SW 1271 (cell line): ENCODE measurements at places on chromosomes 12 and 14.

DNA sequence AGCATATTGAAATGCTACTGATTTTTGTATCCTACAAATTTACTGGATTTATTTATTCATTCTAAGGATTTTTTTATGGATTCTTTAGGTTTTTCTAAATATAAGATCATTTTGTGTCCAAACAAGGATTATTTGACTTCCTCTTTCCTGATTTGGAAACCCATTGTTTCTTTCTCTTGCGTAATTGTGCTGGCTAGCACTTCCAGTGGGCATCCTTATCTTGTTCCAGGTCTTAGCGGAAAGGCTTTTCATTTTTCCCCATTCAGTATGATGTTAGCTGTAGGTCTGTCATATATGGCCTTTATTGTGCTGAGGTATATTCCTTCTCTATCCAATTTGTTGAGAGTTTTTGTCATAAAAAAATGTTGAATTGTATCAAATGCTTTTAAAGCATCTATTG, 57.2 kb upstream of the RHOJ start:
- DNase-seq: no peak

- DNase-seq: no peak
These were observed 68.7 kb downstream of the RPAP3 start for GRCh38 chr12:47636908-47637780.

- DNase-seq: no peak
These were observed 1.0 kb upstream of the CLIP1 start for GRCh38 chr12:122423258-122424165.

GRCh38 chr14:104393199-104393897, 186.2 kb upstream of the C14orf180 start:
- no peak for DNase-seq

GRCh38 chr12:116621194-116621593, 62.0 kb downstream of the MAP1LC3B2 start:
- DNase-seq: no peak

DNA sequence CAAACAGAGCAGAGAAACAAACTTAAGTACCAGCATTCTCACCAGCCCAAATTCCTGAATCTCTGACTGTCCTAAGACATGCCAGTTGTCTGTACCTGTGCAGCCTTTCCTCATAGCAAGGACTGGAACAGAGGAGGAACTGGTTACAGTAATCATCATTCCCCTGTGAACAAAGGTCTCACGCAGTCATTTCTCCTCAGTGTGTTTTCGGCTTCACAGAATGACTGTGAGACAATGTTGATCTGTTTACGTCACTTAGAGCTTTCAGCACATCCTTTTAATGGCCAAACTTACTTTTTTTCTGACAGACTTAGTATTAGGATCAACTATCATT, 169.0 kb downstream of the FBXL14 start:
- no peak for DNase-seq

DNA sequence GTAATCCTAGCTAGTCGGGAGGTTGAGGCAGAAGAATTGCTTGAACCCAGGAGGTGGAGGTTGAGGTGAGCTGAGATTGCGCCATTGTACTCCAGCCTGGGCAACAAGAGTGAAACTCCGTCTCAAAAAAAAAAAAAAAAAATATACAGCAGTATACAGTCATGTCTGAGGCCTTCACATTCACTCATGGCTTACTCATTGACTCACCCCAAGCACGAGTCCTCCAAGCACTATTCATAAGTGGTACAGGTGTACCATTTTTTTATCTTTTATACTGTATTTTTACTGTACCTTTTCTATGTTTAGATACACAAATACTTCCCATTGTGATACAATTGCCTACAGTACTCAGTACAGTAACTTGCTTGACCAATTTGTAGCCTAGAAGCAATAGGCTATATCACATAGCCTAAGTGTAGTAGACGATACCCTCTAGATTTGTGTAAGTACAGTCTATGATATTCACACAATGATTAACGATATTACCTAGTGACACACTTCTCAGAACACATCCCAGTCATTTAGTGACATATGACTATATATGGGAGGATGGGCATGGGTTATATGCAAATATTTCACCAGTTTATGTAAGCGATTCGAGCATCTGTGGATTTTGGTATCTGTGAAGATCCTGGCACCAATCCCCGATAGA, 12.2 kb downstream of the LLPH start:
- DNase-seq: no peak

DNA sequence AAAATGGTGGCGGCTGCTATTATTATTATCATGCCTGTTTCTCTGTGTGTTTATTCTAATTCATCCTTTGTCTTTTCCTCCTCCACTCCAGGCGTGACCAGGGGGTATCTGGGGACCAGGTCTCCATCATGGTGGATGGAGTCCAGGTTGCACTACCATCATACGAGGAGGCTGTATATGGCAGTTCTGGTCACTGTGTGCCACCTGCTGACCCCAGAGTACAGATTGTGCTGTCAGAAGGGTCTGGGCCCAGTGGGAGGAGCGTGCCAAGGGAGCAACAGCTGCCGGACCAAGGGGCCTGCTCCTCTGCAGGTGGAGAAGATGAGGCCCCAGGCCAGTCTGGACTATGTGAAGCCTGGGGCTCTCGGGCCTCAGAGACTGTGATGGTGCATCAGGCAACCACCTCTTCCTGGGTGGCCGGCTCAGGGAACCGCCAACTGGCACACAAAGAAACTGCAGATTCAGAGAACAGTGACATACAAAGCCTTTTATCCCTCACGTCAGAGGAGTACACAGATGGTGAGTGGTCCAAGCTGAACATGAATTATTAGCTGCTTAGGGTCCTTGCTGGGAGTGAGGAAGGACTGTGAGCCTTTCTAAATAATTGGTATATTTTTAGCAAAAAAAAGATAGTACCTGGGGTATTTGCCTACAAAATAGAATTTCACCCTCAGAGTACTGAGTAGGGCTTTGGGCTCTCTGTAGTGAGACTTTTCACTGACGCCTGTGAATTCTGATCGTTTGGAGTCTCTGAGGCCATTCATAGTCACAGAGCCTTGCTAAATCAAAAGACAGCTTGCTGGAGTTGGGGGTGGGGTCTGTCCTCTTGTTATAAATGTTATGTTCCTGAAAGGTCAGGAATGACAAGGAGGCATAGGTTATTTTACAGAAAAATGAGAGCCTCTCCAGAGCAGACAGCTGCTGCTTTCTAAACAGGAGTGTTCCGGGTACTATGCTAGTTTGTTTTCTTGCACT, 58.1 kb upstream of the SRSF5 start:
- DNase-seq: no peak

GRCh38 chr14:100223332-100224201, 15.4 kb upstream of the YY1 start:
- DNase-seq: no peak

DNA sequence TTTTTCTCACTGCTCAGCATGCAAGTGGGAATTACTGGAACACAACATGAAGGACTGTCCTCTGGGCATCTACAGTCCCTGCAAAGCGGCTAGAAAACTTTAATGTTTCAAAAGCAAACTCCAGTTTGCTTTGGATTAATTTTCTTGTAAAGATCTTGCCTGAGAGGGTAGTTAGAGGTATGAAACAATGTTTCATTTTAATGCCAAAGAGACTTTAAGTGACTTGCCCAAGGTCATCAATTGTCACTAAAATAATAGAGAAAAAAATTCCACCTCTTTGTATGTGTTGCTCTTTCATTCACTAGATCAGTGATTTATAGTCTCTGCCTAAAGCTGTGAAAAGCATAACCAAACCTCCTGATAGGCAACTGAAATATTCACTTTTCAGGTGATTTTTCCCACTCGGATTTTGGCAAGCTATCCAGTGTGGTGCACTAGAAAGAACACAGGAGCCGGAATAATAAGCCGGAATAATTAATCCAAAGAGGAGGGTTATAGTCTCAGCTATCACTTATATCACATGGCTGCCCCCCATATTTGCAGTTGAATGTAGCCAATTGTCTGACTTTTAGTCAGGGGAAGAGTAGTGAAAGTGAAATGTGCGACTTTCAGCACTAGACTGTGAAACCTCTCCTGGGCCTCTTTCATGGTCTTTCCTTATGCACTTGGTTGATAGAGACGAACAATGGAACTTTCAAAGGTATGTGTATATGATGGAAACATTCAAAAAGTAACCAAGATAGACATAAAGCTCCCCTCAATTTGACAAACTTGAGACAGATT, 107.7 kb downstream of the SLC6A15 start:
- no peak for DNase-seq

GRCh38 chr12:21704847-21705246, 47.2 kb upstream of the LDHB start:
- DNase-seq: no peak
